Peyer's patch (tissue), 4 donors: ENCODE measurements at places on chromosomes 3 and 15.

DNA sequence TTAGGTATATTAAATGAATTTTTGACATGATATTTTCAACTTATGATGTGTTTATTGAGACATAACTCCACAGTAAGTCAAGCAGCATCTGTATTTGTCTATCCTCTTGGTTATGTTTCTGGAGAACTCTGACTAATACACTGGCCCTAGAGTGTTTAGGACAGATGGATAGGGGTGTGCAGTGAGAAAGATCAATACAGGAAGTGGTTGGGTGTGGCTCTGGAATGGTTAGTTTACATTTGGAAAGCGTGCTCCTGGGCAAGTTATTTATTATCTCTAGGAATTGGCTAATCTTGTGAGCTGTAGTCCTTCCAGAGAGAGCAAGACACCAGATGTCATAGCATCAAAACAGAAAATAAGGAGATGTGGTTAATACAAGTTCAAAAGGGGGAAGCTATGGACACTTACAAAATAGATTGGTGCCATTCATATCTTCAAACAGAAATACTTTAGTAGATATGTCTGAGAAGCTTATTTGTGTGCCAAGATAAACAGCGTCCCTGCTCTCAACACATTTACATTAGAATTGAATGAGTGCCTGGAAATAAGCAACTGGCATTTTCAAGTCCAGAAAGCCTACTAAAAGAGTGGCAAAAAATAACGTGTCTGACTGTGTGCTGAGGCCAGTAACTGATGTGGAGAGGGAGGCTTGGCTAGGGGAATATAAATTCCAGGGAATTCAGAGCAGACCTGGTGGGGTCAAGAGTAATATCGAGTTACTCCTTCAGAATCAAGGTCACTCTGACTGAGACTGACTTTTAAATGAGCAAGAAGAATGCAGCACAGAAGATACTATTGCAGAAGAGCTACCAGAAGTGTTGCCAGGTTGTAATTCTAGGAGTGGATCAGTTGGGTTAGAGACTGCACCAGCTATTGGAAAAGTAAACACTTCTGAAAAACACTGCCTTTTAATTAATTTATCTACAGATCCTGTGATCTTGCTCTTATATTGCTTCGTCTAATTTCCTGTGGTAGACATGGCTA lies 33.4 kb upstream of the PLAAT1 start:
- no peak for DNase-seq

- no peak for DNase-seq
These were observed 6.0 kb upstream of the HACD2 start for GRCh38 chr3:123590685-123591450.

GRCh38 chr3:149575961-149576564 lies 81.8 kb downstream of the WWTR1 start:
- no peak for DNase-seq

DNA sequence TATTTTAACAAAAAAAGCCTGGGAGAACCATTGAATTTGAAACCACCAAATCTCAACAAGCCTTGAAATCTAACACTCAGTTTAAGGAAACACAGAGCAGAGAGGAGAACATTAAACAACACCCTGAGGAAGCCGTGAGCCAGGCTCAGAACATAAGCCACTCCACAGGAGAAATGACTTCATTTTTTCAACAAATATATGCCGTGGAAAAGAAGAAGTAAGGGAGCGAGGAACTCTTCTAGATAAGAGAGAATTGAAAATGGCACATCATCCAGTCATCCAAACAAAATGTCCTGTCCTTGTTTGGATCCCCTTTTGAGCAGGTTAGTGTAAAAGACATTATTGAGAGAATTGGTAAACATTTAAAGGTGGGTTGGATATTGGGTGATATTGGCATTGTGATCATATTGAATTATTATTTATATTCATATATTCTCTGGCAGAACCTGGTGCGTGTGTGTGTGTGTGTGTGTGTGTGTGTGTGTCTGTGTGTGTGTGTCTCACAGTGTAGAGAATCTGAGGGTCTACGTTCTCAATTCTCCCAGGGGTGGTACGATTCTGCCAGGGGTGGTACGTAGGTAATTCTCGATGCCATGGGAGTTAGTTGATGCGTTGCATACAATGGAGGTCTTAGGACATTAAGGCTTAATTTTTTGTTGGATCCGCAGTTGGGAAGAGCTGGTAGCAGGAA lies 94.4 kb downstream of the ST6GAL1 start:
- no peak for DNase-seq

DNA sequence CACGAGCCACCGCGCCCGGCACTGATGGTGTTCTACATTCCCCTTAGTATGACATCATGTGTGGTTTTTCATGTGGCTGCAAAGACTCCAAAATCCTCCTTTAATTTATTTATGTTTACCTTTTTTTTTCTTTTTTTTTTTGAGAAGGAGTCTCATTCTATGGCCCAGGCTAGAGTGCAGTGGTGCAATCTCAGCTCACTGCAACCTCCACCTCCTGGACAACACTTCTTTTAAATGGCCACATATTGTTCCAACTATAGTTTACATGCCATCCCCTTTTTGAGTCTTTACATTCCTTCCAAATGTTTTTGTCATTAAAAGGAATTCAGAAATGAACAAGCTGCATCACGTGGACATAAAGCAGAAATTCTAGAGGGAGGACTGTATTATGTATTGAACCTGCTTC lies 10.3 kb upstream of the CDV3 start:
- DNase-seq = no peak

- peak; percentile 82 for DNase-seq
These were observed 612 bp upstream of the TBL1XR1 start for GRCh38 chr3:177197727-177198460.

- no peak for DNase-seq
These were observed 16.3 kb upstream of the CRTC3 start for GRCh38 chr15:90513448-90513847.
